ENCODE measurements at places on chromosomes 4 and X.

DNA sequence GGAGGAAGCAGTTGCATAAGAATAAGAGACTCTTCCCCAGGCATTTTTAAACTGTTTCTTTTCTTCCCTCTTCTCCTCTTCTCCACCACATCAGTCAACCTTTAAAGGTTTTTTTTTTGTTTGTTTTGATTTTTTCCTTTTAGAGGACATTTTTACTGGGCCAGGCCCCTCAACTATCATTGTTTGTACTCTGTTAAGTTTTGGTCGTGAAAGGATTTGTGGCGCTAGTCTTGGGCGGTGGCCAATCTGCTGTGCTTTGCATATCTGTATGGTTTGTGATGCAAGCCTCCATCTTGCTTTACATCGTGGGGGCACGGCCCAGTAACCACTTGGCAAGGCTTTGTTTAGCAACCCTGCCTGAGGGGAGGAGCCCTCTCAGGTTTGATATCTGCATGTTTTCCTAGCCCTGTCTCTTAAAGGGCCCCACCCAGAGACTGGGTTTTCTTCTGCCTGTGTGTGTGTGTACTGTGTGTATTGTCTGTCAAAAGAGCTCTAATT, 101.9 kb upstream of the SLITRK2 start:
- DNase-seq, result no peak

- DNase-seq, result no peak
Observed at GRCh38 chrX:13498238-13498637, 71.2 kb upstream of the EGFL6 start.

DNA sequence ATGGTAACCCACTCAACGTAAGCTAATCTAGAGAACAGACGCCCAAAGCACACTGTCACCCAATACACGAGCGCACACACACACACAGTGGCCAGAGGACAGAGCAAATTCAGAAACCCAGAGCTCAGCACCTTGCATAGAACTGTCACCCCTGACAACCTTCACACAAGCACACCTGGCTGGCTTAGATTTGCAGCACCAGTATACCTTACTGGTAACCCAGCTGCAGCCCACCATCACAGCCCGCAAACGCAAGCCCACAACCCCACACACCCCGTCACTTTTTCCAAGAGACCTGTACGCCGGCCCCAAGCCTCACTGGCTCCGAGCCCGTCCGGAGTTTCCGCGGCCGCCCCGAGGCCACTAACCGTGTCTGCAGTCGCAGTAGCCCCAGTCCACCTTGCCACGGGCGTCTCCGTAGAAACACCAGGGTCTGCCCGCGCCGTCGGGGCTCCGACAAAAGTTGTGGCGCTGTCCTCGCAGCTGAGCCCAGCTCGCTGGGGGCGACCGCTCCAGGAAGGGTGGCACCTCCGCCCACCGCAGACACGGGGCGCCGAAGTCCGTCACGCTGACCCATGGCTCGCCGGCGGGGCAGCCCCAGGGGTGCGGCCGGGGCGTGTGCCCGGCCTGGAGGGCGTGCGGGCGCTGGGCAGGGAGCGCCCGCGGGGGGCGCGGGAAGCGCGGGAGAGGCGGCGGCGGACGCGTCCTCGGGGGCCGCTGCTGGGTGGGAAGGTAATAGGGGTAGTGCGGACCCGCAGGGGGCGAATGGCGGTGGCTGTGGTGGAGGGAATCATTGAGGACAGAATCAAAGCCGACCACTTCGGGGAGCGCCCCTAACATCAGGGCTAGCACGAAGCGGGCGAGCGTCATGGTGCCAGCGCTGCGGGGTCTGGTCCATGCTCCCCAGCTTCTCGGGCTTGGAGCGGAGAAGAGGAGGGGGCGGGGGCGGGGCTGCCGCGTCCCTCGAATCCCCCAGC, 664 bp downstream of the PRSS12 start:
- peak; percentile 24 for DNase-seq

GRCh38 chrX:39815631-39816030, 282.1 kb downstream of the BCOR start:
- DNase-seq, result no peak

DNA sequence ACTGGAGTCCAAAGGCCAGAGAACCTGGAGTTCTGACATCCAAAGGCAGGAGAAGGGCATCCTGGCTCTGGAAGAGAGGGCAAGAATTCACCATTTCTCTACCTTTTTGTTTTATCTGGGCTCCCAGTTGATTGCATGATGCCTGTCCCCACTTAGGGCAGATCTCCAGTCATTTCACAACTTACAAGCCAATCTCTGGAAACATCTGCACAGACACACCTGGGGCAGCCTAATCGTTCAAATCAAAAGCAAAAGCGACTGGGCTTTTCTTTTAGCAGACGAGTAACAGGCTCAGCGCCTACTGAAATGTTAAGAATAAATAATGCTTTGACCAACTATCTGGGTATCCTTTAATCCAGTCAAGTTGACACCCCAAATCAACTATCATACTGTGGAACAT, 136.0 kb upstream of the NPY2R start:
- no peak for DNase-seq

DNA sequence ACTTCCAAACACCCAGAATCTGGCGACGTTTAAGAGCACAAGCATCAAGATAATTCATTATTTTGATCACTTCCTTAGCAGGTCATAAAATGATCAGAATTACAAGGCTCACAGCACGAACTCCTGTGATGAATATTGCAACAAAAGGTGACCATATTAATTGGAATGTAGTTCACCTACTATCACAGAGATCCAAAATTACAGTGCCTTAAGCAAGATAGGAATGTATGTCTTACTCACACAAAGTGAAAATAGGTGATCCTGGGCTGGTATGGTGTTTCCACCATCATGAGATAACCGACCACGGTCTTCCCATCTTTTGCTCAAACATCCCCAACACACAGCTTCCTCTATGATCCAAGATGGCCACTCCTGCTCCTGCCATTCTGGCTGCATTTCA, 131.2 kb downstream of the SCFD2 start:
- DNase-seq, result no peak

GRCh38 chr4:21882051-21882839, 66.3 kb downstream of the KCNIP4 start:
- peak; percentile 75 for DNase-seq

GRCh38 chr4:14726877-14727361, 275.4 kb upstream of the CPEB2 start:
- DNase-seq, result peak; percentile 65

DNA sequence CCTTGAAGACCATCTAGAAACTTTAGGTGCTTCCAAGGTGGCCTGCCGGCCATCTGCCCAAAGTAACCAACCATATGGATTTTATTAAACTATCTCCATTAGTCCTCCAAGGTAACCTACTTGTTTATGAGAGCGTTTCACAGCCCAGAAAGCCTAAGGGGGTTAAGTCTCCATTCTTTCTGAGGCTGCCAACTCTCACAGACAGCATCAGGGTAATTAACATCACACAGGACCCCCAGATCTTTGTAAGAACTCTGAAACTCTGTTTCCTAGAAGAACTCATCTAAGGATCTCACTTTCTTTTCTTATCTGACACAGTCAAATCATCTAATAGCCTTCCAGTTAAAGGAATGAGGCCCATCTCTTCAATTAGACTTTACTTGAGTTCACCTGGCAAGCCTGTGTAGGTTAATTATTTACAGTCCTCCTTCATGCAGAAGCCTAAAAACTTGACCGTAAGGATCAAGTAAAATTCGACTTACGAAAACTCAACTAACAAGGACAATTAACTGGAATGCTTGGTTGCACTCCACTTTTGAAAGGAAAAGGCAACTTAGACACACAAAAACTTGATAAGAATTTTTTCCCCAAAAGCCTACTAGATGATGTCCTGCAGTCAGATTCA, 252.5 kb downstream of the GRIA3 start:
- no peak for DNase-seq

DNA sequence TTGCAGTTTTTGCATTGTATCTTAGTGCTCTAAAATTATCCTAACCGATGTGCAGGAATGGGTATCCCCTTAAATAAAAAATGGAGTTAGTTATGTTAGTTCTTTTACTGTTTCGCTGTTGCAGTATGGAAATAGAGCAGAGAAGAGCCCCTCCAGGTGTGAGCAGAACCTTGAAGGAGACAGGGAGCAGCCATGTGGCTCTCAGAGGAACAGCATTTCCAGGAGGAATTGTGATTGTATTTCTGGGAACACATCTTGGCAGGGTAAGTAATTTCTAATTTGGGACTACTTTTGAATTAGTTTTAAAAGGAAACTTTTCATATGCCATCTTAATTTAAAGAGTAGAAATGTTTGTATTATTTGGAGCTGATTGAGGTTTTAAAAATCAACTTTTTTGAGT, 5.3 kb upstream of the CCDC158 start:
- DNase-seq, result no peak

- no peak for DNase-seq
Observed at GRCh38 chr4:27787195-27787594, 926.6 kb downstream of the STIM2 start.

DNA sequence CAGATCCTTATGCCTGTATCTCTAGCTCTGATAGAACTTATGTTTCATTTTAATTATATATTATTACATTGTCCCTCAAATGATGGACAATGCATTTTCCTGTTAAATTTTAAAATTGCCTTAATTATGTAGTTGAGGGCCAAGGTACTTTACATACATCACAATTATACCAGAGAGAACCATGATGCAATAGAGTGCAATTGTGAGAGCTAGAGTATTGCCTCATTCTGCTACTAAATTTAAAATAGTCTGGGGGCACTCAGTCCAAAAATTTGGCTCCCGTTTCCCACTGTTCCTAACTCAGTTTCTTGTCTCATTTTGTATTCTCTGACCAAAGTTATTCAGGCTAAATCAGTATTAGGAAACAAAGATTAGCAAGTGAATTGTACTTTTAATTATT, 378.5 kb upstream of the ZFP42 start:
- peak; percentile 10 for DNase-seq

GRCh38 chr4:184397516-184398163, 76.7 kb downstream of the IRF2 start:
- no peak for DNase-seq

Data from fibroblast of mammary gland (primary cell).